Fibroblast of skin of abdomen (primary cell): ENCODE measurements at places on chromosomes 1 and 21.
A peak's percentile ranks its signal among the peaks of the same experiment; 100 is the strongest.

DNA sequence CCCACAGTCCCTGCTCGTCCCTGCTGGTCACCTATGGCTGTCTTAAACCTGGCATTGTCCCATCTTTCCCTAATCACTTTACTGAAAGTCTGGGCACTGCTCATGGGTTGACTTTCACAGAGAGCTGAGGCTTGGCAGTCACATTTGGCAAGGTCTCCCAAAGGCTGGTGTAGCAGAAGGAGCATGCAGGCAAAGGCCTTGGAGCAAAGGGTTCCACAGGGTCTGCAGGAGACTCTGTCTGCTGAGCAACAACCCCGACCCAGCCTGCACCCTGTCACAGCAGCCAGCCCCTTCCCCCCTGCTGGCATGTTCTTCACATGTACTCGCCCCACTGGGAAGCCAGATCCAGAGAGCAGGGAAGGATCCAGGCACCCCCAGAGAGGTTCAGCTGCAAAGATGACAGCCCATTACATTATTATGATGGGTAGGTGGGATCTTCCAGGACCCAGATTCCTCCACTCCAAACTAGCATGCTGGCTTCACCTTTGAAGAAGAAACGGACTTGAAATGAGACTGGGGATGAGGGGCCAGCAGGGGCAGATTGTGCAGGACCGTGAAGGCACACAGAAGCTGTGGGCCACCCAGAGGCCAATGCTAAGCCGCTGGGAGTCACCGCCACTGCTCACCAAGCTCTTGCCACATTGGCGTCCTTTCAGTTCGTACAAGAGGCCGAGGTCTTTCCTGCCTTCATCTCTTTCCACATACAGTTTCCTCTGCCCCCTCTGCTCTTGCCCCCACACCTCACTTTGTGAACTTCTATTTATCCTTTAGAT, 14.2 kb upstream of the TMEM125 start:
- DNase-seq: no peak

GRCh38 chr1:112533029-112533428, 24.3 kb downstream of the WNT2B start:
- peak; percentile 88 for DNase-seq

- DNase-seq: no peak
Observed at GRCh38 chr1:211009944-211010343, 124.0 kb downstream of the KCNH1 start.

- no peak for DNase-seq
Observed at GRCh38 chr1:33257772-33258712, 1.8 kb downstream of the ZNF362 start.
